ENCODE measurements at places on chromosomes 1 and 21.

DNA sequence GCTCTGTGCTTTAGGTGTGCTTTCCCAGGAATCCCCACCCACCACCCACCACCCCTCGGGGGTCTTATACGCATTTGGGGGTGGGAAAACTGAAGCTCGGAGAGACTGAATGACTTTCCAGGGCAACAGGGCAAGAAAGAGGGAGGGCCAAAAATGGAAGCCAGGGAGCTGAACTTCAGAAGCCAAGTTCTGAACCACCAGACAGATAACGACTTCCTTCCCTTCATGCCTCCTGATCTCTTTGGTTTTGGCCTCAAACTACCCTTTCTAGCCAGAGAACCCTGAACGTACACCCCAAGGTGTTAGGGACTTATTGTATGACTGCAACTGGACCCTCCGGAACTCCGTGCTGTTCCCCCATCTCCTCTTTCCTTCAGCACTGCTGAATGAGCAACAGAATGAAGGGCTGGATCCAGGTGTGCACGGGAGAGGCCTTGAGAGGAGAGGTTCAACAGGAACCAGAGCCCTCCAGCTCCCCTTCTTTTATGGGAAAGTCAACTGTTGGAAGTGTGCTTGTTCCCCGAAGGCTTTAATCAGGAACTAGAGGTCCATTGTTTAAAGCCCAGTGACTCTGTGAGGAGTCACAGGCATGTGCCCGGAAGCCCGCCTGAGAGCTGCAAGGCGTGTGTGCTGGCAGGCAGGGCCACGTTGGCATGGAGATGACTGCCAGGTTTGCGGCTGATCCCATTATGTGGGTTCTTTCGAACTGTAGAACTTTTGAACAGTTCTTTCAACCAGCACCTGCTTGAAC lies 3.1 kb downstream of the BACE2 start:
- no peak for DNase-seq

GRCh38 chr21:46061950-46062349 lies 36.0 kb upstream of the COL6A2 start:
- no peak for DNase-seq

DNA sequence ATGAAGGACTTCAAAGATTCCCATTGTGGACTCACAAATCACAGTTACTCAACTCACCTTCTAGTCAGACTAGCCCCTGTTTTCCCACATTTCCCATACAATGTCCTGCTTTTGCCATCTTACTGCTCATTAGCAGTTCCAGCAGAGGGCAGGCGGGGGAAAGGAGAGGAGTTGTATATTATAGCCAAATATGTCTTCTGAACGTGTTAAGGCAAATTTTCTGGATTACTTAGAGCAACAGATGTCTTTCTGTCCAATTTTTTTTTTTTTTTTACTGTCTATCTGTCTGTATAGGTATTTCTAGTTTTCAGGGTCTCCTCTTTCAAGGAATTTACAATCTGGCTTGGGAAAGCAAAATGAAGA lies 29.9 kb upstream of the DDAH1 start:
- DNase-seq: no peak

DNA sequence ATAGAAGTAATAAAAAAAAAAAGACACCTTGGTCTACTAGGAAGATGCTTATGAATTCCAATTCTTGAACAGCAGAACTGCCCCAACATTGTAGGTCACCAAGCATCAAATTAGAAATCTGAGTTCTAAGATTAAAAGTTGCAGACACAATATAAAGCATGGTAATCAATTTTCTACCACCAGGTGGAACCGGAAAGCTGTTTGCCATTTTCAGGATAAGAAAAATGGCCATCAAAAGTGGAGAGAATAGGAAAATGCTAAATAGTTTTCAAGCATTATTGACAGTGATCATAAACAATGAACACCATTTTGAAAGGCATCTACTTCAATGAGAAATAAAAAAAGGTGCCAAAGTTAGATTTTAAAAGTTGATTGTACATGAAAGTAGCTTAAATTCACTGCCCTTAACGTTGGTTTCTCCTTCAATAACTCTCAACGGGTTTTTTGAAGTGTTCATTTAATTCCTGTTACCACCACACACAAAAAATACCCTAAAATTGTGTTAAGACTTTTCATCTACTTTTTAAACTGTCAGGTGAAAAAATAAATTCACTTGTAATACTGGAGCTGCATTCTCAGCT lies 252.9 kb downstream of the KCNT2 start:
- no peak for DNase-seq

DNA sequence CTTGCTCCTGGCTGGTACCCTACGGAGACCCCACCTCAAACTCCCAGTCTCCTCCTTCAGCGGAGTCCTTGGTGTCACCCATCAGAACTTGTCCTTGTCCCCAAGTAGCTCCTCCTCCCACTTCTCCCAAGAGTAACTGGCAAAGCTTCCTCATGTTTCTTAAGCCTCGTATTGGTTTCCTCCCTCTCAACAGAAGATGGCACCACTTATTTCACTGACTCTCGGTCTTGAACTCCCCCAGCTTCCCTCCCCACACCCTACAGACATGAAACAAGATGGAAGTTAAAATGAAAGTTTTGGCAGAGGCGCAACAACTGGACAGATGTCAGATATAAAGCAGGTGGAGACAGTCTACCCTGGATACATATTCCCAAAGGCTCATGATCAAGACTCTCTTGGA lies 13.4 kb downstream of the RAB7B start:
- no peak for DNase-seq

Data from T-cell (primary cell).